ENCODE measurements at places on chromosomes 7 and 10.

DNA sequence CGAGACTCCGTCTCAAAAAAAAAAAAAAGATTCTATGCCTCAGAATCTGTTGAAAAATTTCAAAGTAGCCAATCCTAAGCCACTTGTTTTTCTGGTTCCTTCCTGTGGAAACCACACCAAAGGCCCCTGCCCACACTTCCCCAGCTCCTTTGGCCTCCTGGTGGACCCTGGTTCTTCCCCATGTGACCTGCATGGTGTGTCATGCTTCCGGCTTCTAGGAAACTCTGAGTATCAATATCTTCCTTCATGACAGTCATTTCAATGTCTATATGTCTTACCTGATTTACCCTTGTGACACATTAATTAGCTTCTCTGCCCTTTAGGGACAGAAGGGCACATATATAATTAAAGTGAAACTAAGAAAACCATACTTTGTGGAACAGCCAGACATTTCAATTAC, 80.4 kb upstream of the GRB10 start:
- H3K4me1 ChIP-seq, result peaks cover 11% of the 10 kb centered on the region
- H3K36me3 ChIP-seq, result no peaks in the 10 kb centered on the region
- no peak overlapping the region for H3K27ac ChIP-seq
- H3K27me3 ChIP-seq, result no peaks in the 10 kb centered on the region
- no peak for DNase-seq
- no peak overlapping the region for H3K4me3 ChIP-seq

GRCh38 chr7:1425292-1426136, 33.8 kb downstream of the MICALL2 start:
- H3K4me3 ChIP-seq, result no peak overlapping the region
- peak; percentile 73 for DNase-seq
- H3K27ac ChIP-seq, result no peak overlapping the region
- H3K4me1 ChIP-seq, result peaks cover 5% of the 10 kb centered on the region

DNA sequence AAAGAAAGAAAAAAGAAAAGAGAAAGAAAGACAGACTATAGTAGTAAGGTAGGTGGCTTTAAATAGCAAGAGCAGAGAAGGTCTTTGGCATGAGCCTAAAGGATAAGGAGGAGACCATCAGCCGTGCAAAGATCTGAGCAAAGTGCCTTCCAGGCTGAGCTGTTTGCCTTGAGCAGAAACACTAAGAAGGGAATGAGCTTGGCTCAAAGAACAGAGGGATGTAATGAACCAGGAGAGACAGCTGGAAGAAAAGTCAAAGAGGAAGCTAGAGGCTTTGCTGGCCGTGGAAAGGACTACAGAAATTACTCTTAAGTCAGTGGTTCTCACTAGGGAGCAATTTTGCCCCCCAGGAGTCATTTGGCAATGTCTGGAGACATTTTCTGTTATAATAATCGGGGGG, 228.6 kb downstream of the FGFR2 start:
- no peak for DNase-seq

GRCh38 chr10:70319183-70319582, 35.4 kb upstream of the NPFFR1 start:
- no peak overlapping the region for H3K4me3 ChIP-seq
- no peak for DNase-seq
- no peaks in the 10 kb centered on the region for H3K27me3 ChIP-seq
- no peaks in the 10 kb centered on the region for H3K4me1 ChIP-seq
- no peak overlapping the region for H3K27ac ChIP-seq

Measured in H1 (cell line).